ENCODE measurements at places on chromosomes 7 and 10. TPM values are rescaled to one million over a fixed set of nuclear protein-coding genes. Genes with fewer than 3 reads are reported as not detected.

HYCC1 gene
- polyA plus RNA-seq = 44.3 TPM

EFCAB10 gene
- polyA plus RNA-seq = 6.3 TPM

ELMO1 gene
- 52.3 TPM for polyA plus RNA-seq

CYREN gene
- 46.3 TPM for polyA plus RNA-seq

DNA sequence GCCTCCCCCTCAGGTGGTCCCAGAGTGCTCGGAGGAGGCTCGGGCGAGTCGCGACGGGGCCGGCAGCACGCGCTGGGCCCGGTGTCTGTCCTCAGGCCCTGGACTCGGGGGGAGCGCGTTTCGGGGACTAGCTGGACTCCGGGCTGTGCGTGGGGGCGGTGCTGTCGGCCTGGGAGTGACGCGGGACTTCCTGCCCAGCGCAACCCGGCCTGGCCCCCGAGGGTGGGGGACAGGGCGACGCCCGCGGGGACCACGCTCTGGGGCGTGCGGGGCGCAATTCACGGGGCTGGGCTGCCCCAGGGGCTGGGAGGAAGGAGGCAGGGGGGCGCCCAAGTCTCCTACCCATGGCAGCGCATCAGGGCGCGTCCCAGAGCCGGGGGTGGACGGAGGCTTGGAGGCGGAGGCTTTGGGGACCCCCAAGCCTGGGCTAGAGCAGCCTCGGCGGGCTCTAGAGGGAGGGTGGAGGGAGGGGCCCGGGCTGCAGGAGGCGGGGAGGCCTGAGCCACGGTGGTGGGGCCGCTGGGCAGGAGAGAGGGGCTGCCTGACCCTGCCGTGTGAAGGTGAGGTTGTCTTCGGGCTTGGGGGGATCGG is 2.3 kb upstream of the VENTX start:
- DNase-seq = no peak

DNA sequence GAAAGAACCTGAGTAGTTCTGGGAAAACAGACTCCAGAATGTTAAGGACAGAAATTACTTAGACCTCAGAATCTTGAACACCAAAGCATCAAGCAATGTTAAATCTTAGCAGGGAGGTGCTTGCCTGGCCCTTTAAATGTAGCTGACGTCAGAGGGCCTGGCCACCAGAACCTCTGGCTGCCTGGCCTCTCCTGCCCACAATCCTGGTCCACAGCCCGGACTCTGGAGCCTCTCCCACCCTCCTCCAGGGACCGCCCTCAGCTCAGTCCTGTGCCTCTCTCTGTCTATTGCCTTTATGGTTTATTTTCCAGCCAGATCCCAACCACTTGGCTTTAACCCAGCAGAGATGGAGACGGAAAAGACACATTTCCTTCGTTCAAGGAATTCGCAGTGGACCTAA is 42.2 kb upstream of the EGR2 start:
- no peak for DNase-seq

GRCh38 chr10:61160253-61160652 is 216.3 kb upstream of the RHOBTB1 start:
- DNase-seq = no peak
